Activated T-cell treated with anti-CD3 and anti-CD28 coated beads for 48 hours (primary cell): ENCODE measurements at places on chromosomes 3 and 15.
A peak's percentile ranks its signal among the peaks of the same experiment; 100 is the strongest.

- no peak for DNase-seq
Observed at GRCh38 chr15:90713081-90713480, 4.1 kb upstream of the BLM start.

- DNase-seq: no peak
Observed at GRCh38 chr3:148923592-148923991, 58.5 kb downstream of the CPA3 start.

DNA sequence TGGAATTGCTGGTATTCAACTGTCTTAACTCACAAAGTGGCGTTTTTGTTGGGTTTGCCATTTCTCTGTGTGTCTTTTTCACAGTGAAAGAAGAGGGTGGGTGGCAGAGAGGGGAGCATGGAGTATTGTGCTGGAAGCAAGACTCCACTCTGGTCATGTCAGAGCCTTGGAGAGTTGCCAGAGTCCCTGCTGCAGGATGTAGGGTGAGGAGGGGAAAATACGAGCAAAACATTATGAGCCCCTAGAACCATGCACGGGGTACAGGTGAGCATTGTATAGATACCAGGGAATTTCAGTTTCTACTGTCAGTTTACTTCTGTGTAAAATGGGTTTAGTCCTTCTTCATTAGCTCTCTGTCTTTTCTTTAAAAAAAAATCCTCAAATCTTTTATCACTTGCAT lies 249.9 kb downstream of the CACNA2D3 start:
- DNase-seq: no peak

GRCh38 chr3:186160691-186161243 lies 51.9 kb upstream of the ETV5 start:
- no peak for DNase-seq

DNA sequence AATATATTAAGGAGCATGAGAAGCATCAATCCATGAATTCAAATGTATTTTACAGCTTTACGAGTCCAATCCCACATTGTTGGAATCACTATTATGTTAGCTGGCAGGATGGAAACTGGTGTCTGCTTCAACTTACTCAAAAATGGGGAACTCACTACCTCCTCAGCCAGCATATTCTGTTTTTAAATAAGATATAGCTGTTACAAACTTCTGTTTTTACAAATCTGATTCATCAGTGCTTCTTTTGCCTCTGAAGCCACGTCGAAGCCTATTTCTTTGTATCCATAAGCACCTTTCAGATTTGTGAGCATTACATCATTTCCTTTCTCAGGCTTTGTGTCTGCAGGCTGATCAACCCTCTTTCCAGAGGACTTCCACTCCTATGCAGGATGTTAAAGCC lies 105.9 kb downstream of the TPRG1 start:
- no peak for DNase-seq

DNA sequence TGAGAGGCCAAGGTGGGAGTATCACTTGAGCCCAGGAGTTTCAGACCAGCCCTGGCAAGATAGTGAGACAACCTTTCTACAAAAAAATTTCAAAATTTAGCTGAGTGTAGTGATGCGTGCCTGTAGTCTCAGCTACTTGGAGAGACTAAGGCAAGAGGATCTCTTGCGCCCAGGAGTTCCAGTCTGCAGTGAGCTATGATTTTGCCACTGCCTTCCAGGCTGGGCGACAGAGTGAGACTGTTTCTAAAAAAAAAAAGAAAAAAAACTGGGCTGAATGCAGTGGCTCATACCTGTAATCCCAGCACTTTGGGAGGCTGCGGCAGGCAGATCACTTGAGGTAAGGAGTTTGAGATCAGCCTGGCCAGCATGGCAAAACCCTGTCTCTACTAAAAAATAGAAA lies 14.0 kb upstream of the PIK3CB start:
- DNase-seq: no peak

DNA sequence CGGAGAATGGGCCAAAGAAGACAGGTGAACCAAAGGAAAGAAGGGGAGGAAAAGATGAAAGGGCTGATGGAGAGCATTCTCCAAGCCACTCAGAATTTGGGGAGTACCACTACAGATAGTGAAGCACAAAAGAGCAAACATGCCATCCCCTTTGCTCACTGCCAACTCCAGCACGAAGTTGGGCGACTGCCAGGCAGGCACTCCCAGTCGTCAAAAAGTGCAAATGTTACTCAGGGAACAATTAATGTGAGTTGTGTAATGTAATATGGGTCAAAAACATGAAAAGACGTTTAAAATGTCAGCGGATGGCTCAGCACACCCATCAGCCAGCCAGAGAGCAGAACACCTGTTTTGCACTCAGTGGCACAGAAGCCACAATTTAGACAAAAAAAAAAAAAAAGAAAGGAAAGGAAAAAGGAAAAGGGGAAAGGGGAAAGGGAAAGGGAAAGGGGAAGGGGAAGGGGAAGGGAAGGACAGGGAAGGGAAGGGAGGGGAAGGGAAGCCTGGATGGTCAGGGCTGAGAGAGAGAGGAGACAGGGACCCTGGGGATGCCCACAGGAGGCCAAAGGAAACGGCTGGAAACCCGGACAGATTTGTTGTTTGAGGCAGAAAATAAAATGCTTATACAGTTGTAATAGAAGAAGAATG lies 82.7 kb downstream of the COL8A1 start:
- DNase-seq: no peak

DNA sequence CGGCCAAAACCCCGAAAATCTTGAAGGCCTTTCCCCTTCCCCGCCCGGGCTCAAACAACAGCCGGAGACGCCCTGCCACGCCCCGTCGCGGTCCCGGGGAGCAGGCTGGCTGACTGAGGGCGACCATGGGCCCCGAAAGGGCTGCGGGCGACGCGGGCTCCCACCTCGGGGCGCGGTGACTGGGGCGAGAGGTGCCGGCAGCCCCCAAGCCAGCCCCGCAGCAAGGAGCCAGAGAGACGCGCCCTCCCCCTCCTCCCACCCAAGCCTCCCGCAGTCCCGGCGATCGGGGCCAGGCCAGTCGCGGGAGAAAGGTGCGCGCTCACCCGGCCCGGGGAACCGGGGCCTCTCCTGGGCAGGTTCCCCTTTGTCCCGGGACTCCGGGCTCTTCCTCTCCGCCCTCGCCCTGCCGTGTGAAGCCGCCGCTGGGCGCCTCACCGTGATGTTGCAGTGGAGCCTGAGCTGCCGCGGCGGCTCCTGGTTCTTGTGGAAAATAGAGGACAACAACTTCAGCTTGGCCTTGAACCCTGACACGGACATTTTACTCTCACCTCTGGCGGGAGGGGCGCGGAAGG lies 30.6 kb upstream of the ZSCAN2 start:
- peak; percentile 38 for DNase-seq

DNA sequence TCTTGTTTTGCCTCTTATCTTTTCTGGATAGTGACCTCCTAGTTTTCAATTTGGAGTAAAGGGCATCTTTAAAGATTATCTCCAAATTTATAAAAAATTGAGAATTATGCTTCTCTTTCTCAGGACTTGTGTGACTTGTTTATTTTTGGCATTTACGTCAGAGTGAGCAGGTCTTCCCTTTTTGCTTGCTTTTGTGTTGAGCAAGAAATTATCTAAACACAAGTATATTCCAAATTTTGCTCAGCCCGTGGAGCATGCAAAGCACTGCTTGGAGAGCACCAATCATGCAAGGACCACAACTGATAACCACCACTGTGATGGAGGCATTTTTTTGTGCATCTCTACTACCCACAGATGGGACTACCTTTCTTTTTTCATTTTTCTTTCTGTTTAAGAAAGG lies 7.1 kb downstream of the SLC25A26 start:
- DNase-seq: no peak

- DNase-seq: peak; percentile 15
Observed at GRCh38 chr3:30894521-30895251, at the start of gene GADL1. Gene GADL1, minus strand, starts transcription at chr3:30894661. Its CDS starts 47 bp downstream, at chr3:30894614.

DNA sequence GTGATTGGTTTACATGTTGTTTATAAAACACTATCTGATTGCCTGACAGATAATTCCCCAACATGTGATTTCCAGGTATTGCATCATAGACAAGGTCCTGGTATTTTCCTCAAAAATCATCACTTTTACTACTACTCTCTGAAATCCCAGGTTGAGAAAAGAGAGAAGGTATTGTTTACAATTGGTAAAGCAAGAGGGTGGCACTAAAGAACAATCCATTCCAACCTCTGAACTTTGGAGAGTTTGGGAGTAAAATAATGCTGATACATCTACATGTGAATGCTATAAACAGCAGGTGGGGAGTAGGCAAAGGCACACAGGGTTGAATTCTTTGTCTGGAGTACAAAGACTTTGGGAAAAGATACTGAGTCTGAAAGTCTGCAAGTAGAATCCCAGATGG lies 134.2 kb downstream of the WDR72 start:
- DNase-seq: no peak

GRCh38 chr3:54259636-54260035 lies 137.3 kb downstream of the CACNA2D3 start:
- no peak for DNase-seq

DNA sequence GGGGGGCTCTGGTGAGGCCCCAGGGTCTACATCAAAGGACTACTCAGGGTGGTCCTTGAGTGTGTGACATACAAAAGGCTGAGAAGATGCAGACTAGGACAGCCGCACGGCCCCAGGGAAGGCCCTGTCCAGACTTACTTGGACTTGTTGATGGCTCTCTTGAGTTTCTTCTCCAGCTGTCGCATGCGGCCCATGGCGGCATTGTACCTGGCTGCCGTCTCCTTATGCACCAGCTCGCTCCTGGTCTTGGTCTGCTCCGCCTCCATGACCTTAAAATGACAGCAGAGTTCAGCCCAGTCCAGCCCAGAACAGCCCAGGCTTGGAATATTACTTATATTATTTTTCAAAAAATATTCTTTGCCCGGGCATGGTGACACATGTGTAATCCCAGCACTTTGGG lies 56.0 kb downstream of the CAPN7 start:
- no peak for DNase-seq

DNA sequence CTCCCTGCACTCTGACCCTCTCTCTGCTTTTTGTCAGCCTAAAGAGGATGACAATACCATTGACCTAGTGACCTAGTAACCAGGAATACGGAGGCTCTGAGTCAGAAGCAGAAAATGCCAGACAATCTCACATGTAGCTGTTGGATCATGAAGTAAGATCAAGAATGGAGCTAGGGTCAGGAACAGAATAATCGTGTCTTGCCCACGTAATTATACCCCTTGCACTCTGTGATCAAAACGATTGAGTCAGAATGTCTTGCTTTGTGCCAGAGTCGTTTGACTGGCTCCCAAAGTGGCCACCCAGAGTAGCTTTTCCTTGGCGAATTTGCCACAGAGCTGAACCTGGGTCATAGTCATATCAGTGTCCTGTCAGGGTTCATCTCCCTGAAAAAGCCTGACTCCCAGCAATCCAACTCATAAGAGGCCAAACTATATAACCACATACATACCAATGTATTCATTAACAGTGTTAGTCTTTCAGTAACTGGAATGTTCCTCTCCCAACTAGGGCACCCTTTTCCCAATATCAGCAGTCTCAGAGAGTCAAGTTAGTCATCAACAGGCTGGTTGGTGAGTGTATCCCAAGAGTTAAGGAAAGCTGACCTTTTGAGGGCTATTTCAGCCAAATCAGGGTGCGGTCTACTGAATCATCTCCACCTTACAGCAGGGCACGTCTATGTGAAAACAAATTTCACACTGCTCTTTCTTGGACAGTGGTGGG lies 5.0 kb upstream of the CDV3 start:
- no peak for DNase-seq

DNA sequence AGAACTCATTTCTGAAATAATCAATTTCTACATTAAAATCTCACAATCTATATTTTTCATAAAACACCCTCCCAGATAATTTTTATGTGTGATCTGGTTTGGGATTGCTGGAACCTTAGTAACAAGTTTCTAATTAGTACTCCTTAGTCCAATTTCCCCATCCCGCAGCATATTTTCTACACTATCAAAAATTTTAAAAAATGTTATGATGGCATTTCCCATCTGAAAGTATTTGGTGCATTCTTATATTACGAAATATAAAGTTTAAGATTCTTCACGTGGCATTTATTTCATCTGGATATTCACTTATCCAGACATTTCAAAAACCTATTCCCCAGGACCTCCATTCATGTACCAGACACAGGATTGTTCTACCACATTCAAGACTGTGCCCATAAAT lies 1.5 kb downstream of the OR5H14 start:
- no peak for DNase-seq

- DNase-seq: peak; percentile 47
Observed at GRCh38 chr3:195907934-195908693, at the start of gene TNK2. Gene TNK2, minus strand, starts transcription at chr3:195908551. Its CDS starts 19,963 bp downstream, at chr3:195888588.

DNA sequence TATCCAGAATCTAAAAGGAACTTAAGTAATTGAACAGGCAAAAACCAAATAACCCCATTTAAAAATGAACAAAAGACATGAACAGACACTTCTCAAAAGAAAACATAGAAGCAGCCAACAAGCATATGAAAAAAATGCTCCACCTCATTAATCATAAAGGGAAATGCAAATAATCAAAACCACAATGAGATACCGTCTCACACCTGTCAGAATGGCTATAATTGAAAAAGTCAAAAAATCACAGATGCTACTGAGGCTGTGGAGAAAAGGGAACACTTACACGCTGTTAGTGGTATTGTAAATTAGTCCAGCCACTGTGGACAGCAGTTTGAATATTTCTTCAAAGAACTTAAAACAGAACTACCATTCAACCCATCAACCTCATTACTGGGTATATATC lies 220.7 kb downstream of the MEX3B start:
- no peak for DNase-seq

GRCh38 chr3:62497156-62497555 lies 123.8 kb upstream of the FEZF2 start:
- DNase-seq: no peak

DNA sequence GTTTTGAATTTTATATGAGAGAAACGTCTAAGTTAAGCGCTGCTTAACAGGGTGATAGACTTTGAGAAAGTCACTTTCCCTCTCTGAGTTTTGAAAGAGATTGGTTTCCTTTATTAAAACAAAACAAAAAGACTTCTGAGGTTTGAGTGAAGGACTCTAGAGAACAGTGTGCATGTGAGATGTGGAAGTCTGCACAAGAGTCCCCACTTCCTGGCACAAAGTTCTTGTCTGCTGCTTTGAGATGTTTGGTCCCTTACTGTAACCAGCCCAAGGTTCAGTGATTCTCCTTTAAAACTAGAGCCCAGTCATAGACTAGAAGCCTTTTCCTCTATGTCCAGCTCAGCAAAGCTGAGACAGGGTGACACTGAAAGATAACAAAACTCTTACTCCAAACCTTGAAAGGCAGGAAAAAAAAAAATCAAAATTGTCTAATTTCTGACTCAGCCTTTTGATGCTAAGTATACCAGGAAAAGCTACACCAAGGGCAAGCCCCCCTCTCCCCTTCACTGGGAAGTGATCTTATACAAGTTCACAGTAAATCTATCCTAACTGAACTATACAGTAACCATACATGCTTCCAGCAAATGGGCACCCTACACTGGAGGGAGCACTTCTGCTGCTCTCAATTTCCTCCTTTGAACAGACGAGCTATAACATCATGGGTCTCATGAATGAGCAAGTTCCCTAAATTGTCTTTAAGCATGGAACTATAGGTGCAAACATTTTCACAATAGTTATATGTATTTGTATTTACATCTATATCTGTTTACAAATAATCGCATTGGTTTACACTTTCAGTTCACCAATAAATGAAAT lies 2.3 kb downstream of the POPDC2 start:
- DNase-seq: no peak
